ENCODE measurements at places on chromosomes 4 and X.

DNA sequence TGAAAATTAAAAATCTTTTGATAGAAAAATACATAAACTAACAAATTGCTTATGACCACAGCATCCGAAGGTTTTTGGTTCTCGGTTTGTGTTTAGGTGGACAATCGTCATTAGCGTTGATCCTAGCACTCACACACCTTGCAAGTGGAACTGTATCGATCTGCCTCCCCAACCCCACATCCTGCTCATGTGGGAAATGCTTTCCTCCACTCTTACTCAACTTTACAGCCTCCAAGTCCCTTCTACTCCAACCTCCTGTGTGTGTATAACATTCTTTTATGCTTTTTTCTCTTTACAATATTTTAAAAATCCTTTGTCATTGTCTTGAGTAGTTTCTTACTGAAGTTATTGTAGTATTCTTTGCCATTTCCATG is 15.6 kb upstream of the TMEM131L start:
- no peak for DNase-seq

GRCh38 chrX:12949927-12950656 is 24.8 kb upstream of the TMSB4X start:
- DNase-seq: peak; percentile 71

GRCh38 chr4:105283501-105283900 is 136.8 kb downstream of the TET2 start:
- DNase-seq: no peak

GRCh38 chr4:3022112-3022511 is 52.2 kb downstream of the HTT-AS start:
- no peak for DNase-seq

DNA sequence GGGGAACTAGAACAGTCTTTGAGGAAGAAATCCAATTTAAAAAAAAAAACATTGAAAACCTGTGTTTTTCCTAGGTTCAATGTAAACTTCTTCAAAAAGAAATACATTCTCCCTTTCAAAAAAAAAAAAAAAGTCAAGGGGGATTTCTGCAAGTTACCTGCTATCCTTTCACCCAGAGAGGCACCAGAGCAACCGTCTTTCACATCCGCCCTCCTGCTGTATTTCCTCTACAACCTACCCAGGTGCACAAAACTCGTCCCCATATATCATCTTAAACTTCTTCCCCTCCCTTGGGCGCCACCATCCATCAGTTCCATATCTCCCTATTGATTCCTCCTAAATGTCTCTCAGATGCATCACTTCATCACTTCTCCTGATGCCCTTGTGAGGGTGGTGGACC is 74.5 kb downstream of the NR3C2 start:
- DNase-seq: no peak

GRCh38 chrX:97551821-97552220 is 668.1 kb downstream of the RPA4 start:
- no peak for DNase-seq

DNA sequence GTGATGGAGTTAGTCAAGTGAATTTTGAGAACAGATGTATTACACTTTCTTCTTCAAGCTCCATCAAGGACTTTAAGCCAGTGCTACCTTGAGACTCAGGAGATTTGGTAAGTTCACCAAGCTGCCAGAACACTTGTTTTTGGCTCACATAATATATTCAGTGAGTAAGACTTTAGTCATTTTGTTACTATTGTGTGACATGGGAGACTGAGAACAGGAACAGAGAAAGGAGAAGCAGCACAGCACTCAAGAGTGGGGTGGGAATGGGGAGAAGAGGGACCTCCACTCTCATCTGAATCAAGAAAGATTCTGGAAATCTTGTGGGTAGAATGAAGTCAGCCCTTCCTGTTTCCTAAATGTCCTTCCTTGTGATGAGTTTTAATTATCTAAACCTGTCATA is 87.3 kb upstream of the TET2 start:
- DNase-seq: no peak

- no peak for DNase-seq
Observed at GRCh38 chrX:154091678-154092077, 5.8 kb downstream of the MECP2 start.

DNA sequence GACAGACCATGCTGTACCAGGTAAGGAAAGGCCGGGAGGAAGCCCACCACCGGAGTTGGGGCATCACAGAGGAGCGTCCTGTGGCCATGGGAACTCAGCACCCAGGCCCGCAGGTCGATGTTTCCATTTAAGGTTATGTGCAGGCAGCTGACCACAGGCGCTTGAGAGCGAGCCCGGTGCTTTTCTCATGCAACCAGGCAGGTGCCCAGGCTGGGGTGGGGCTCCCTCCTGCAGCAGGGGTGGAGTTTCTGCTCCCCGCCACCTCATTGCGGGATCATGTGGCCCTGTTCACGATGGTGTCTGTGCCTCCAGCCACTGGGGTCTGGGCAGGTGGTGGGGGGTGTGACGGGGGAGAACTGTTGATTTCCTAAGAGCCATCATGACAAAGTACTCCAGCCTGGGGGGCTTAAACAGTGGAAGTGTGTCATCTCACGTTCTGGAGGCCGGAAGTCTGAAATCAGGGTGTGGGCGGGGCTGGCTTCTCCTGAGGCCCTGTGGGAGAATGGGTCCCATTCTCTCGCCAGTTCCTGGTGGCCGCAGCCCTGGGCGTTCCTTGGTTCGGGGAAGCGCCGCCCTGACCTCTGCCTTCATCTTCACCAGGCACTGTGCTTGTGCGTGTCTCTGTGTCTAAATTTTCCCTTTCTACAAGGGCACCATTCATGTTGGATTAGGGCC is 60.9 kb downstream of the CPZ start:
- DNase-seq: no peak

- DNase-seq: no peak
Observed at GRCh38 chrX:133881893-133882292, 103.5 kb downstream of the GPC3 start.

DNA sequence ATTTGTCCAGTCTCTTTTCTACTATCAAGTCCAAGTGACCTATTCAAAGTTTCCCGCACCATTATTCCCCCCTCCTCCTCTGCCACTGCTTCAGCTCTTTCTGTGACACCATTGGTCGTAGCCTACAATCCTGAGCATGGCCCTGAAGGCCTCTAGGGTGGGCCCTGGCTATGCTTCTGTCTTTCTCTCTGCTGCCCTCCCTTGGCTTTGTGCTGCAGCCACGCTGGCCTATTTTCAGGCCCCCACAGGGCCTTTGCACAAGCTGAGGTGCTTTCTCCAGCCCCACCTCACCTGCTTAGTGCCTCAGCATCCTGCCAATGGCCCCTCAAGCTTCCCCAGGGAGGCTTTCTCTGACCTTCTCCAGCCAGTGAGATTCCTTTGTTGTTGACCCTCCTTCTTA is 156.5 kb downstream of the NHS start:
- no peak for DNase-seq

GRCh38 chr4:18020145-18020670 is 1.3 kb downstream of the LCORL start:
- DNase-seq: peak; percentile 30

GRCh38 chrX:106780264-106780663 is 22.2 kb upstream of the TBC1D8B start:
- DNase-seq: no peak

GRCh38 chr4:187160486-187160885 is 436.8 kb upstream of the FAT1 start:
- DNase-seq: no peak

DNA sequence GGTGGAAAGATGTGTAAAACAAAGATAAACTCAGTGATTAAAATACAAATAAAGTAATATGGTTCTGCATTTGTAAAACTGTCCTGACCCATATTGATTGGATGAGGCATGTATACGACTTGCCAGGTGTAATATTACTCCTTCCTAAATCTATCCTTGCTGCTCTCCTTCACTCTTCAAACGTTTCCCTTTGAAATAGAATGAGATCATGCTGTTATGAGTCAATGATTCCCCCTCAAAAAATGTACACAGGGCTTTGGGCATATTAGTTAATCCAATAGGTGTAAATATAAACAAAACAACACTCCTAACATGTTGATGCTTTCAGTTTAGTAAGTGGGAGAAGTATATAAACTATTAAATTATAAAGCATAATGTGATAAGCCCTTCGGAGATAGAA is 117.4 kb upstream of the GPM6A start:
- no peak for DNase-seq

DNA sequence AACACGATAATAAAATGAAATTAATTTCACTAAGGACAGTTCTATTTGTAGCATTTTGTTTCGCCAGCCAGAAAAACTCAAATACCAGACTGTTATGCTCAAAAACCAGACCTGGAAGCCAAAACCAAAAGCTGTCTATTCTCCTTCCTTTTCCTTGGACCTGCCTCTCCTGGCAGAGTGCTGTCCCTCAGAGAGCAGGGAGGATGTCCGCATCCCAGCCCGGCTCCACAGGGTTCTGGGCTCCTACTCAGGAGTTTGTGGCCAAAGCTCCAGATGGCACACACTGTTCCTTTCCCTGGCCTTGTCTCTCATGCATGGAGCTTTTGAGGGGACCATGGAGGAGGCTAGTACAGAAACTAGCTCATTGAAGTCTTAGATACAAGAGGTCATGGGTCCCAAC is 41.9 kb upstream of the C1QTNF7 start:
- no peak for DNase-seq

GRCh38 chrX:43493756-43494155 is 162.3 kb upstream of the MAOA start:
- DNase-seq: no peak

DNA sequence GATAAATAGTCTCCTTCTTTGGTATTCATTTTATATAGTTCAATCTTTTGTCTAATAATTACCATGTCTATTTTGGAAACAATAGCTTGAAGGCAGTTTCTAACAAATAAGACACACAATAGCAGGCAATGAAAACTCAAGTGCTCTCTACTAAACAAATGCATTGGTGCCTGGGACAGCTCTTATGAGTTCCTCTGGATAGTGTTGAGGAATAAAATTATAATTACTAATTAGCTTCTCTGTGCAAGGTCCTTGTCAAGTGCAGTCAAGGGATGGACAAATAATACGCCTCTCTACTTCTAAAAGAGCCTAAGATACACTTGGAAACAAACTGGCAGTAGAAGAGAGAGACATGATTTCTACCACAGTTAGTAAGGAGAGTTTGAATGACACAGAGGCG is 229.0 kb upstream of the GLRA2 start:
- DNase-seq: no peak

DNA sequence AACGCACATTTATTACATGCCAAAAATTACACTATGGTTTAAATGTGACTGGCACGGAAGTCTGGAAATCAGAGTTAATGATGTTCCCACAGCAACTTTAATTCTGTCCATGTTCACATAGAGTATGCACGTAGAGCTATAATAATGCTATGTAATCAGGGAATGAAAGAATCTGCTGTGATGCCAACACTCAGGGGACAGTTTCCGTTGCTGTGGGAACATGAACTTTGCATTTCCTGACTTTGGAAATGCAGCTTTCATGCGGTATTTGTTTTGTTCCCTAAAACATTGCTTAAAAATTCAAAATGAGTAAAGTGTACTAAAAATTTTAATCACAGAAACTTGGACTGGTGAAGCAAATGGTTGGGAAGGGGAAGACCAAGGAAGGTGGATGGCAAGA is 65.7 kb downstream of the MAGEA1 start:
- no peak for DNase-seq

DNA sequence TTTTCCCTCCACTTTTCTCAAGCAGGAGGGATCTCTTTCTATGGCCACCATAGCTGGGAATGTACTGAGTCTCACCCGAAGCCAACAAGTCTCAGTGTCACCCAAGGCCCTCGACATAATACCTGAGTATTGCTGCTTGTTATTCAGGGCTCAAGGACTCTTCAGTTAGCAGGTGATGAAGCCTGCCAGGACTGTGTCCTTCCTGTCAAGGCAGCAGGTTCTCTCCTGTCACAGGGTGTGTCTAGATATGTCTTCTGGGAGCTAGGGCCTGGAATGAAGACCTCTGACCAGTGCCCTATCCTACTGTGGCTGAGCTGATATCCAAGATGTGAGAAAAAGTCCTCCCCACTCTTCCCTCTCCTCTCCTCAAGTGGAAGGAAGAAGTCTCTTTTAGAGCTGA is 391.0 kb upstream of the DIPK2B start:
- DNase-seq: no peak

GRCh38 chr4:34182306-34182705 is 2062.0 kb downstream of the ARAP2 start:
- no peak for DNase-seq

DNA sequence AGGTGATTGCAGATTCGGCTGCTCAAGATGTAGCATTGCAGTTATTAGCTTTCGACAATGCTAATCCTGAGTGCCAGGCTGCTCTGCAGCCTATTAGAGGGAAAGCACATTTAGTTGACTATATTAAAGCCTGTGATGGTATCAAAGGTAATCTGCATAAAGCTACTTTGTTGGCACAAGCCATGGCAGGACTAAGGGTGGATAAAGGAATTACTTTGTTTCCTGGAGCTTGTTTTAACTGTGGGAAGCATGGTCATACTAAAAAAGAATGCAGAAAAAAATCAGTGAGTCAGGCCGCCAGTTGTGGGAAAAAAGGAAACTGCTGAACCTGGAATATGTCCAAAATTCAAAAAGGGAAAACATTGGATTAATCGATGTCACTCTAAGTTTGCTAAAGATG is 154.9 kb upstream of the TECRL start:
- DNase-seq: no peak

DNA sequence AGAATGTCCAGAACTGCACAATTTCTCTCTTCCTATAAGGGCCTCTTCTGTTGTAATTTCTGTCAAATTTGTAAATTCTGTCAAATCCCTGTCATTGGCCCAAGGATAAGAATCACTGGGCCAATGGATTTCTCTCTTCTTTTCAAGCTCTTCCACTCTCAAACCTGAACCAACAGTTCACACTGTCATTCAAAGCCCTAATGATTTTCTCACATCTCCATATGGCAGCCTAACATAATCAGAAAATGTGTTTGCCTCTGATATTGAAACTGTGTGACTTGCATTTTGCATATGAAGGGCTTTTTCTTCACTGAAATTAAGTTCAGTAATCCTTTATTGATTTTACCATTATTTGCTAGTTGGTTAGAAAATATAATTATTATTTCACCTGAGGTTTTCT is 1349.1 kb downstream of the FSTL5 start:
- DNase-seq: no peak

DNA sequence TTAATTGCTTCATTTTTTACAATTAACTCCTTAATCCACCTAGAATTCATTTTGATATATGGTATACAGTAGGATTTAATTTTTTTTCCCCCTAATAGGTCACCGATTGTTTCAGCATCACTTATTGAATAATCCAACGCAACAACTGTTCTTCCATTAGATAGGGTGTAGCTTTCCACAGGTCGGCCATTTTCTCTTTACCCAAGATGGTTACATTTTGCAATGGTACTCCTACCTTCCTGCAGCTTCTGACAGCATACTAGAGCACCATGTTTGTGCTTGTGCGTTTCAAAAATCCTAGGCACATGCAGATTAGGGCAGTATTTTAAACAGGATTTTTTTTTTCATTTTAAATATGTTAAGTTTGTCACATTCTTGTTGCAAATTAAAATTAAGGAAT is 2.3 kb downstream of the LINC00632 start:
- DNase-seq: no peak

- DNase-seq: peak; percentile 24
Observed at GRCh38 chr4:85084371-85085094, 118.0 kb upstream of the WDFY3 start.

- DNase-seq: no peak
Observed at GRCh38 chr4:40335525-40335894, 377 bp downstream of the CHRNA9 start.
